Bronchial smooth muscle cell (primary cell): ENCODE measurements at places on chromosomes 2 and 18. TPM values are rescaled to one million over a fixed set of nuclear protein-coding genes. Genes with fewer than 3 reads are reported as not detected.

The PLEK gene
- not detected in 2 replicates for total RNA-seq

The IL36RN gene
- not detected in 2 replicates for total RNA-seq

The ABCG5 gene
- total RNA-seq: not detected in 2 replicates

The ATOH8 gene
- 24.6 and 29.5 TPM in 2 replicates for total RNA-seq

The RPIA gene
- total RNA-seq: 4.4 and 4.9 TPM in 2 replicates

The PAX3 gene
- total RNA-seq: not detected in 2 replicates

The VPS4B gene
- 29.9 and 41.8 TPM in 2 replicates for total RNA-seq

The UGT1A5 gene
- total RNA-seq: not detected in 2 replicates

The GNAL gene
- total RNA-seq: 0.69 and 1.1 TPM in 2 replicates

The TFCP2L1 gene
- total RNA-seq: not detected in 2 replicates

The FOSL2 gene
- total RNA-seq: 26.6 and 33.7 TPM in 2 replicates

The SUCLG1 gene
- total RNA-seq: 39.6 and 47.1 TPM in 2 replicates

The POTEJ gene
- total RNA-seq: not detected in 2 replicates

The PLA2R1 gene
- total RNA-seq: 13.6 and 18.1 TPM in 2 replicates

The TXNDC2 gene
- 0.16 TPM in 1 of 2 replicates, not detected in the other for total RNA-seq

The ATG16L1 gene
- 20.5 and 25.1 TPM in 2 replicates for total RNA-seq

The LOXHD1 gene
- not detected in 2 replicates for total RNA-seq

The CHST9 gene
- total RNA-seq: not detected in 2 replicates

The KIF5C gene
- total RNA-seq: 0.16 and 0.26 TPM in 2 replicates

The ZEB2 gene
- total RNA-seq: 38.0 and 84.7 TPM in 2 replicates

The SLC9A4 gene
- not detected in 2 replicates for total RNA-seq

The RAB3GAP1 gene
- 74.3 and 74.7 TPM in 2 replicates for total RNA-seq

The CIB4 gene
- total RNA-seq: not detected in 2 replicates

The BMPR2 gene
- total RNA-seq: 14.7 and 15.8 TPM in 2 replicates

The RNF144A gene
- 0.17 and 3.9 TPM in 2 replicates for total RNA-seq

The NYAP2 gene
- total RNA-seq: not detected in 2 replicates

The RAB6C gene
- not detected in 2 replicates for total RNA-seq
